ENCODE measurements at places on chromosomes 12 and 14.

GRCh38 chr12:62834971-62835547 is 99.9 kb downstream of the PPM1H start:
- DNase-seq = no peak

DNA sequence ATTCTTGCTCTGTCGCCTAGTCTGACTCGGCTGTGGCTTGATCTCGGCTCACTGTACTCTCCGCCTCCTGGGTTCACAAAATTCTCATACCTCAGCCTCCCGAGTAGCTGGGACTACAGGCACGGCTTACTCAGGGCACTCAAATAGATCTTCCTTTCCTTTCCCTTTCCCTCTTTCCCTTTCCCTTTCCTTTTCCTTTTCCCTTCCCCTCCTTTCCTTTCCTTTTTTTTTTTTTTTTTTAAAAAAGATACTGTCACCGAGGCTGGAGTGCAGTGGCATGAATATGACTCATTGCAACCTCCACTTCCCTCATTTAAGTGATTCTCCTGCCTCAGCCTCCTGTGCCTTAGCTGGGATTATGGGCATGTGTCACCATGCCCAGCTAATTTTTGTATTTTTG is 86.0 kb downstream of the AEBP2 start:
- DNase-seq = no peak

- peak; percentile 45 for DNase-seq
Measured at GRCh38 chr12:96121271-96121711, 72.9 kb upstream of the ELK3 start.

DNA sequence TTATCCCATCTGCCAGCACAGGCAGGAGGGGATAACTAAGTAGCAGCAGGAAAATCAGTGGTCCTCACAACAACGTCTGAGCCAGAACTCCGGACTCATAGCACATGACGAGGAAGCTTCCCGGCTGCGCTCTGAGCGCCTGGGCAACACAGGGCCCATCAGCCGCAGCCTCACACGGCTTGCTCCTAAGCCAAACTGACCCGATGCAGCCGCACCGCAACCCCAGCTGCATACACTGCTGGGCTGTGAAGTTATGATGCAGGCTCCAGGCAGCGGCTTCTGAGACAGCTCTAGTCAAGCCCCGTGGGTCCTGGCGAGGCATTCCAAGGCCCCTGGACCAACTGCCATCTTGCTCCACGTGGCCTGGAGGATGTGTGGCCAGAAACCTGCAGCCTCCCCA is 28.1 kb downstream of the ZFYVE21 start:
- no peak for DNase-seq

DNA sequence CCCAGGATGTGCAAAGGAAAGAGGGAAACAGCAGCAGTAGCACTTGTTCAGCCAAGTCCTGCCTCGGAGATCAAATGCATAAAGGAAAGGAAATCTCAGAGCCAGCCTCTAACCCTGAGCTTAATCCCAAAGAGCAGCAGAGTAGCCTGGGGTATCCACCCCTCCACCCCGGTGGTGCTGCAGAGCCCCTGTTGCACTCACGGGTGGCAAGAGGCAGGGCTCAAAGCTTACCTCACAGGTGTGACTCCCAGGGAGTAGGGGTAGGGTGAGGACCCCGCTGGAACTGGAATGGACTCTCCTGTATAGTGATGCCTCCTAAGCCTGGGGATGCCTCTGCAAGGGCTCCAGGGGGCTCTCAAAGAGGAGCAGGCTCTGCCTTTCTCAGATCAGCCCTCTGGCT is 211.1 kb downstream of the CACNA1C start:
- no peak for DNase-seq

- no peak for DNase-seq
Measured at GRCh38 chr14:20419419-20419818, 6.1 kb upstream of the TEP1 start.

GRCh38 chr12:107468182-107468581 is 217.4 kb upstream of the PWP1 start:
- no peak for DNase-seq

GRCh38 chr12:112061137-112061536 is 47.4 kb downstream of the NAA25 start:
- no peak for DNase-seq

DNA sequence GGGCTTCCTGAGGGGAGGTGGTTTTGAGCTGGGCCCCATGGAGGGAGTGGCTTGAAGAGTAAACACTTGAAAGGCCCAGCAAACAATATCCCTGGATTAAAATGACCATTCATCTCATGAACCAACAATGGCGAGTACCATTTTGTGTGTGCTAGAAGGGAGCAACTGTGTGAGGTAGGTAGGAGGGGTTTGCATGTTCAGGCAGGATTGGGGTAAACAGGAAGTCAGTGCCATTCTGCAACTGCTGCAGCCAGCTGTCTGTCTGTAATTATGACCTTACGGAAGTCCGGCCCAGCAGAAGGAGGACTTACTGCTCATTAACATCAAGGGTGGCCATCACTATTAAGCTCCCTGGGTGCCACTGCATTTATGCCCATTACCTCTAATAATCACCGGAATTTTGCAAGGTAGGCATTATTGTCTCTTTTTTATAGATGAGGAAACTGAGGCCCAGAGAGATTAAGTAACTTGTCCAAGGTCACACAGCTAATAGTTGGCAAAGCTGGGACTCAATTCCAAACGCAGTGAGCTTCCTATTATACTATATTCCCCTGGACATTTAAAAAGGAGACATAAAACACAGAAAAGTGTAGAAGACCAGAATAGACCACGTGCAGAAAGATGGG is 16.6 kb upstream of the IFI27L2 start:
- DNase-seq = no peak

- DNase-seq = no peak
Measured at GRCh38 chr14:32980902-32981501, 42.3 kb downstream of the NPAS3 start.

GRCh38 chr12:95789126-95790032 is 1.2 kb downstream of the NTN4 start:
- DNase-seq = no peak

GRCh38 chr14:51242545-51243490 is 2.8 kb downstream of the TMX1 start:
- peak; percentile 30 for DNase-seq

DNA sequence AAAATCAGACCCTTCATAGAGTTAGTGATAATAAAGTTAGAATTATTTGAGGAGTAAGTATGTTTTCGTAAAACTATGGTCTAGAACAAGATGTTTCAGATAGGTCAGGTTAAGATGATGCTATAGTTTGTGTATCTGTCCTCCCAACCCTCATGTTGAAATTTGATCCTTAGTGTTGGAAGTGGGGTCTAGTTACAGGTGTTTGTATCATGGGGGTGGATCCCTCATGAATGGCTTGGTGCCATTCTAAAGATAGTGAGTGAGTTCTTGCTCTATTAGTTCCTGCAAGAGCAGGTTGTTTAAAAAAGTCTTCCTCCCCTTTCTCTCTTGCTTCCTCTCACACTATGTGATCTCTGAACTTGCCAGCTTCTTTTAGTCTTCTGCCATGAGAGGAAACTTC is 707.3 kb upstream of the FOXG1 start:
- no peak for DNase-seq

DNA sequence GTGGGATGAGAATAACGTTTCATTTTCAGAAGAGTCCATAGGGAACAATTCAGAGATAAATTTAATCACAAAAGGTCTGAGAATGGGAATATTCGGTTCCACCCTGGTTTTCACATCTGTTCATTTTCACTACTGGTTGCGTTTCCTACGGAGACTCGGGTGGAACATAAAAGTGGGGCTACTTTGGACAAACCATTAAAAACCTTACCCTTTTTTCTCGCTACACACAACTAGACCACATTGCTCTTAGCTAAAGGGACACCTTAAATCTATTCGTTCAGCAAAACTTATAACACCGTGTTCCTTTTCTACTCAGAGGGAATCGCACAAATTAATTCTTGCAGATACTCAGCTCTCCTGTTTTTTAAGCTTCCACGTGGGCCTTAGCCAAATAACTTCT is 1.0 kb upstream of the SUDS3 start:
- no peak for DNase-seq

DNA sequence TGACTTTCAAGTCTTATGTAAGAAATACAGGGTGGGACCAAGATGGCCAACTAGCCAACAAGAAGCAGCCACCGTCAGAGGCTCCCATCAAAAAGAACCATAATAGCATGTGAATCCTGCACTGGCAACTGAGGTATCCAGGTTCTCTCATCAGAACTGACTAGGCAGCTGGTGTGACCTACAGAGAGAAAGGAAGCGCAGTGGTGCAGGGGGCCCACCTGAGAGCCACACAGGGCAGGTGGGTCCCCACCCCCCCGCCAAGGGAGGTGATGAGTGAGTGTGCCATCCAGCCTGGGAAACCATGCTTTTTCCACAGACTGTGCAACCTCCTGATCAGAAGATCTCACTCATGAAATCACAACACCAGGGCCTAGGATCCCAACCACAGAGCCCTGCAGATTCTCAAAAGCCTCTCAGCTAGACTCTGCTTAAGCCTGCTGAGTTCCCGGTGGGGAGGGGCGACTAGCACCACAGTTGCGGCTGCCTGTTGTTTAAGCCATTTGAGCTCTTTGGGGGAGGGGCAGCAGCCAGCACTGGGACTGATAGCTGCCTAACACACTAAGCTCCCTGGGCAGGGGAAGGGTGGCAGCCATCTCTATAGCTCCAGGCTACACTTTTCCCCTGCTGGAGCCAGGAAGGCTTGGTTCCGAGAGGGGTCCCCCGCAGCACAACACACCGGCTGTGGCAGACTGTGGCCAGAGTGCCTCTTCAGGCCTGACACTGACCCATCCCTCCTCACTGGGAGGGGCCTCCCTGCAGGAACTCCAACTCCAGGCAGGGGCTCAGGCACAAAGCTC is 75.3 kb downstream of the GARIN6 start:
- no peak for DNase-seq

DNA sequence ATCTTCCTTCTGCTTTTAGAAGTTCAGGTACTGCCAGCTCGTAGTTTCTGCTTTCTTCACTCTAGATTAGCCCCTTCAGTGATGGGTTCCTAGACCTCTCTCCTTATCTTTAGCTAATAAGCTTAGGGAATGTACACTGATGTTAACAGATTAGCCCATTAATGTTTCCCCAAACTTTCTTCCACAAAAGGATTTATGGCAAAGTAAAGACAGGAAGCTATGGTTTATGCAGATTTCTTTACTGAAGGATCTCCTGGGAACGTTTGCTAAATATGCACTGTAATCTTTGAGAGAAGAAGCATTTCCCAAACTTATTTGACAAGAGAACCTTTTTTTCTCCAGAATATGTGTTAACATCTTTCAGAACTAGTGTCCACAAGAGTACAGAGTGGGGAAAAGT is 4.2 kb downstream of the SOCS4 start:
- no peak for DNase-seq

- DNase-seq = no peak
Measured at GRCh38 chr14:102688290-102688689, 89.0 kb upstream of the TRAF3 start.

DNA sequence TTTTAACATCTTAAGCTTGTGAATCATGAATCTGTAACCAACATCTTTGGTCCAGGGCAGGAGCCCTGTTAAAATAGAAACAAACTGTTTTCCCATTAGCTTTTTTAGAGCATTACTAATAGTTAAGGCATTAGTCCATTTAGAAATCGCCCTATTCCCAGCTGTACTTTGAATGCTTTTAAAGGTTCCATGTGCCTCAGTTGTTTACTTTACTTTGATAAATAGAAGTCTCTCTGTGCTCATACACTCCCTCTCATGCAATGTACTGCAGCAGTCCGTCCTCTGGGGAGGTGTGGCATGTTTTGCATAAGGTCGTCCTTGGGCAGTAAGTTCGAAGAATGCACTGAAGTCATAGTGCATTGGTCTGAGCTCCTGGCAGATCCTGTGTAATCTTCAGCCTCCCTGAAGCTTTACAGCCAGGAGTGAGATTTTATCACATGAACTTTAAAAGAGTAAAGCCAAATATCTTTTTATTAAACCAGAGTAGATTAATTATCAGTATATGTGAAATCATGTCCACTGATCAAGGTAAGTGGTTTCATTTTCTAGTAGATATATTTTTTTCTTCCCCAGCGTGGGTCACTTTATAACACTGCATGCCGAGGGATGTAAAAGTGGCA is 134.7 kb downstream of the FGD4 start:
- no peak for DNase-seq

DNA sequence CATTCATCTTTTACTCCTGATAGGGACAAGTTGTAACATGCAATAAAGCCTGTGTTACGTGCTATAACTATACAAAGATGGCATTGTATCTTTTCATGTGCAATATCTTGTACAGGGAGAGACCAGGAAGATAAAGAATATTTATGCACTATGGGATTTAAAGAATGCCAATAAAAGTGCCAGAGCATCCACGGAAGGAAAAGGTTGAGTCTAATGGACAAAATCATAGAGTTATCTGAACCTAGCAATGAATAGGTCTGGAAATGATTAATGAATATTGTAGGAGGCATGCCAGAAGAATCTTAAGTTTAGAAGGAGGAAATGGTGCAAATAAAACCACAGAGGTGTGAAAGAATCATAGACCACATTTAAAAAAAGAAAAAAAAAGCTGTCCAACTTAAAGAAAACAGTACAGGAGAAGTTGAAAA is 263.9 kb downstream of the KCNC2 start:
- DNase-seq = no peak

- DNase-seq = no peak
Measured at GRCh38 chr14:49549881-49550280, 36.3 kb downstream of the RPS29 start.

GRCh38 chr12:9331218-9331626 is 123.0 kb upstream of the PZP start:
- DNase-seq = peak; percentile 79

- DNase-seq = no peak
Measured at GRCh38 chr12:67705394-67706370, 57.1 kb downstream of the DYRK2 start.

DNA sequence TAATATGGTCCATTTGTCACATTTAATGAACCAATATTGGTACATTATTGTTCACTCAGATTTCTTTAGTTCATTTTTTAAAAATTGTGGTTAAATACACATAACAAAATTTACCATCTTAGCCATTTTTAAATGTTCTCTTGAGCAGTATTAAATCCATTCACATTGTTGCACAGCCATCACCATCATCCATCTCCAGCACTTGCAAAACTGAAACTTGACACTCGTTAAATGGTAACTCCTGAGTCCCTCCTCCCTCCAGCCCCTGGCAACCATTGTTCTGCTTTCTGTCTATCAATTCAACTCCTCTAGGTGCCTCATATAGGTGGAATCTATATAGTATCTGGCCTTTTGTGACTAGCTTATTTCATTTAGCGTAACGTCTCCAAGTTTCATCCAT is 86.4 kb downstream of the ACACB start:
- no peak for DNase-seq
